Activated naive CD4-positive, alpha-beta T cell treated with Interleukin-2 at 50 U/mL for 16 hours (primary cell): ENCODE measurements at places on chromosomes 2 and 18.

DNA sequence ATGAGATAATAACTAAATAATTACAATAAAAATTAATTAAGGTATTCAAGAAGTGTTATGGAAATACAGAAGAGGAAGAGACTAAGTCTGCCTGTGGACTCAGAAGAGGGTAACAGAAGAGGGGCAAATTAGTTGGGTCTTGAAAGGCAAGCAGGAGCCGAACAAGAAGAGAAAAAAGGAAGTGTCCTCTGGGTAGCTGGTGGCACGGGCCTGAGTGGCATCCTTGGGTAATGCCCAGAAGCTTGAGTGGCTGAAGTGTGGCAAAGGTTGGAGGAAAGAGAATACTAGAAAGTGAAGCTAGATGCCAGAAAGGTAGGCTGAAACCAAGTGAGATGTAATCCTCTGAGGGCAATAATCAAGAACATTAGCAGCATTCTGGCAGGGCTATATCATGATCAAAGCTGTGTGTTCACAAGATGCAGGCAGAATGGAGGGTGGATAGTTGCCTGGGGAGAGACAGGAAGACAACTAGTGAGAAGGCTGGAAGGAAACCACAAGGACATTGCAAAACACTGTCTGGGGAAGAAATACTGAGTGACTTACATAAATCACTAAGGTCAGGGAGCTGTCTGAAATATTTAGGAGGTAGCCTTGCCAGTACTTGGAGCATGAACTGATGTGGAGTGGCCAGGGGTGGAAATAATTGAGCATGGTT lies 16.2 kb downstream of the DOCK10 start:
- DNase-seq: no peak

- no peak for DNase-seq
These were observed 140.5 kb downstream of the ST6GAL2 start for GRCh38 chr2:106745468-106745867.

GRCh38 chr2:45575881-45576280 lies 35.2 kb downstream of the SRBD1 start:
- DNase-seq: no peak

DNA sequence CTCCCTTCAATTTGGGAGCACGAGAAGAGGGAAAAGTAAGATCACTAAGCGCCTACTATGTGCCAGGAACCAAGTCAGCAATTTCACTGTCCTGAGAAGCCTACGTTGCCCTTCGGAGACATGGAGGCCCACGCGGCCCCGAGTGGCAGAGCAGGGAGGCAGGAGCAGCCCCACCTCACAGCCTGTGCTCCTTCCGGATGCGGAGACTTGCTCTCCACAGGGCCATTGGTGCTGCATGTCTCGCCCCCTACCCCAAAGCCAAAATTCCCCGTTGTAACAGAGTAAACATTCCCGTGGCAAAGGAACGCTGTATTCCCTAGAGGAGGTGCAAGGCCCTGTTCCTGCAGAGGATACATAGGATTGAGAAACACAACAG lies 4.5 kb downstream of the SLC14A2 start:
- no peak for DNase-seq

DNA sequence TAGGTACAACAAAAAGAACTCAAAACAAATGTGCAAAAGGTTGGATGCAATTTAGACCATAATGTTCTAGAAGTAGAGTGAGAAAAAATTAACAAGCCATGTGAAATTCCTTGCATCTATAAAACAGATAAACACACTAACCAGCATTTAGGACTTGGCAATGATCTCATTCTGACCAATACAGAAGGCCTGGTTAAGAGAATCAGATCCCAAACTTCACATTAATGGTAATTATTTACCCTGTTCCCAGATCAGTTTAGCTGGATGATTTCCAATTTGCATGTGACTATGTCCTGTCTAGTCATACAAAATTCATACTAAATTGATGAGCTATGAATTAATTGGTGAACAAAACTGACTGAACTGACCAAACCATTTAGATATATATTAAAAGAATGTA lies 98.4 kb upstream of the FIGN start:
- DNase-seq: no peak

DNA sequence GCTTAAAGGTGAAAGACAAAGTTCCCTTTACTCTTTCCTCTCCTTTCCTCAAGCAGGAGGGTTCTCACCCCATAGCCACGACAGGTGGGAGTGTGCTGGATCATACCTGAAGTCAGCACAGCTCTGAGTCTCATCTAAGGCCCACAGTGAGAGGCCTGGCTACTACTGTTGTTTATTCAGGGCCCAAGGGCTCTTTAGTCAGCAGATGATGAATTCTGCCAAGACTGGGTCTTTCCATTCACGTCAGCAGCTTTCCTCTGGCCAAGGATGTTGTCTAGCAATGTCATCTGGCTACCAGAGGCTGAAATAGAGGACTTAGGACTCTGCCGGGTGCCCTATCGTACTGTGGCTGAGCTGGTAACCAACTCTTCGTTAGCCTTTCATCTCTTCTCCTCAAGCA lies 308.4 kb upstream of the THUMPD2 start:
- DNase-seq: no peak

GRCh38 chr2:3759331-3759730 lies 56.0 kb downstream of the DCDC2C start:
- DNase-seq: no peak

GRCh38 chr18:11783716-11784331 lies 67.4 kb upstream of the CHMP1B start:
- DNase-seq: no peak

DNA sequence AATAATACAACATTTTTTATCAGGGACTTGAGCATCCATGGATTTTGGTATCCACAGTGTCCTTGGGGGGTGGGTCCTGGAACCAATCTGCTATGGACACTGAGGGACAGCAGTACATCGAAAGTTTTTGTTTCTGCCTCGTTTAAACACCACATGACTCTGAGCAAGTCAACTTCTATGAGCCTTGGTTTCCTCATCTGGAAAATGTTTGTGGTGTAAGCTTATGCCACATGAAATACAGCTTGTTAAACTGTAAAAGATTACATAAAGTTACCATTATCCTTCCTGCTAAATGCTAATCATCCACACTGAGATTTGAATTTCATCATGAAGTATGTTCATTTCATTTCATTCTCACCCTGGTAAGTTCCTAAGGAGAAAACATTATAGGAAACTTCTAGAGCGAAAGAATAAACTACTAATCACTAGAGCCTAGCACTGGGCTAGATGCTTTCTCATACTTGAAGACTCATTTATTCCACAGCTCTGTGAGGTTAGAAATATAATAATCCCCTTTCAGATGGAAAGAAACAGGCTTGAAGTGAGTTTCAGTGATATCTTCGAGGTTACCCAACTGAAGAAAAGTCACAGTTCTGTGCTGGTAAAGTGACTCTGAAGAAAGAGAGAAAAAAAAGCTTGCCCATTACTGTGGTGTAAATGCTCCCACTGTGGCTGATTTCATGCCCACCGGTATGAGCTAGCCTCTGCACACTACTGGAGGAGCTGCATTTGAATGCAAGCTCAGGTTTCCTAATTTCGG lies 29.2 kb downstream of the MCFD2 start:
- no peak for DNase-seq
